ENCODE measurements at places on chromosomes 4 and X.

DNA sequence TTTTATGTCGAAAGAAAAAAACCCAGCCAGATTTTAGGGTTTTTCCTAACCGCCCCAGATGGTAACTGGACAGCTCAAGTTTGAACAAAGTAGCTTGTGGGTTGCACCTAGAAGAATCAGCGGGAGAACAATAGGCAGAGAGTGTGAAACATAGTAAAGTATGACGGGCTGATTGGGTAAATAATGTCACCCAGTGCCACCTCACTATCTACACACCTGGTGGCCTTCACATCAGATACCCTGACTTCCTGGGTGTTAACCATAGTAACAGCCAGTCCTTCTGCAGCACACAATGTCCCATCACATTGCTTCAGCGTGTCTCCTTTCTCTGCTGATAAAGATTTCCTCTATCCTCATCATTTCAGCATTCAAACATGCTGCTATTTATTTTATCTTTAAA, 159.1 kb upstream of the HS3ST1 start:
- no peak for DNase-seq

GRCh38 chr4:80079255-80079923, 6.4 kb upstream of the ANTXR2 start:
- no peak for DNase-seq

DNA sequence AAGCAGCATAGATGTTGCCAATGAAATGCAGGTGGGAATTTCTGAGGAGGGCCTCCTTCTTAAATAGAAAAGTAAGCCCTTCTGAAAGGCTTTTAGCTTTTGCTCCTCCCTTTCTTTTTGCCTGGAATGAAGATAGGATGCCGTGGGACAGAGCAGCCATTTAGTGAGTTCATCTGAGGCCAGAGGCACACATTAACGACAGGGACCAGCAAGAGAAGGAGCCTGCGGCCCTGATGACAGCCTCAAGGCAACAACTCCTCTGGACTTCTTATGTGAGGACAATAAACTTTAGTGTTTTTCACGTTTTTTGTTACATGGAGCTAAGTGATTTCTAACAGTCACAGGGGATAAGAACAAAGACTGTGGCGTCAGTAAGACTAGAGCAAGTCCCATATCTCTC, 1.1 kb upstream of the BDH2 start:
- DNase-seq, result no peak

- DNase-seq, result peak; percentile 18
Measured at GRCh38 chrX:20267931-20268701, 1.4 kb upstream of the RPS6KA3 start.

DNA sequence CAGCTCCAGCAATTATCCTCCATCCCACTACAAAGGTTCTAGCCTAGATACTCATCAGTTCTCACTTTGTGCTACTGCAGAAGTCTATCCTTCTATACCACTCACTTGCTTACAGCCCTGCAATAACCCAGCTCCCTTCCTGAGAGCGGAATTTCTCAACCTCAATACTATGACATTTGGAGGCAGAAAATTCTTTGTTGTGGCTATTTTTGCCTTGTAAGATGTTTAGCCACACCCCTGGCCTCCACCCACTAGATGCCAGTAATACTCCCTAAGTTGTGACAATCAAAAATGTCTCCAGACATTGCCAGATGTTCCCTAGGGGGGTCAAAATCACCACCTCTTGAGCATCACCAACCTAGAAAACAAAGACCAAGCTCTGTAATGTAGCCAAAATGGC, 149.5 kb downstream of the QDPR start:
- DNase-seq, result no peak
